ENCODE measurements at places on chromosomes 2 and 18. TPM values are rescaled to one million over a fixed set of nuclear protein-coding genes. Genes with fewer than 3 reads are reported as not detected.

The SCN2A gene
- total RNA-seq: 24.2 TPM

The NEUROD1 gene
- total RNA-seq: 0.39 TPM

The GAD1 gene
- total RNA-seq: 17.2 TPM

The GRP gene
- 5.1 TPM for total RNA-seq

The HNMT gene
- 61.6 TPM for total RNA-seq
